IMR-90 (cell line): ENCODE measurements at places on chromosomes 4 and X. TPM values are rescaled to one million over a fixed set of nuclear protein-coding genes. Genes with fewer than 3 reads are reported as not detected.
A peak's percentile ranks its signal among the peaks of the same experiment; 100 is the strongest.

The SGMS2 gene
- 37.5 and 57.5 TPM in 2 replicates for total RNA-seq

GRCh38 chr4:18388039-18388438 lies 366.5 kb upstream of the LCORL start:
- no peaks in the 10 kb centered on the region for H3K27me3 ChIP-seq
- H3K36me3 ChIP-seq = no peaks in the 10 kb centered on the region
- no peak for DNase-seq
- no peak overlapping the region for H3K27ac ChIP-seq
- H3K4me1 ChIP-seq = no peaks in the 10 kb centered on the region

DNA sequence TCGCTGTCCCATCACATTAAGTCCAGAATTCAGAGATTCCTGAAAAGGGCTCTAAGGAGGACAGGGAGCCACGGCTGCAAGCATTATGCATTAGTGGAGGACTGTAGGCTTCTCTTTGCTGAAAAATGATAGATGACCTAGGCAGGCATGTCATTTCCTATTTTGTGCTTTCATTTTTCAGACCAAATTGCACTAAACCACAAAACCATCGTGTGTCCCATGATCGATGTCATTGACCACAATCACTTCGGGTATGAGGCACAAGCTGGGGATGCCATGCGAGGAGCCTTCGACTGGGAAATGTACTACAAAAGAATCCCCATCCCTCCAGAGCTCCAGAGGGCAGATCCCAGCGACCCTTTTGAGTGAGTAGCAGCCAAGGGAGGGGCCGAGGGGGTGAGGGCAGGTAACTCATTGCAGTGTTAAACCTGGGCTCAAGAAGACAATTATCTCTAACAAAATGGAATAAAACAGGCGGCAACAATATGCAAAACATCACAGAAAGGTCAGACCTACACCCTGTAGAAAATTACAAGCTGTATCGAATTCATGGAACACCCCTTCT lies 355.2 kb upstream of the GALNT7 start:
- DNase-seq = peak; percentile 13
- no peak overlapping the region for H3K27ac ChIP-seq
- H3K4me1 ChIP-seq = 0 out of 2 replicates have a peak, but pooled peaks cover 3% of the 10 kb centered on the region
- H3K27me3 ChIP-seq = no peaks in the 10 kb centered on the region

The SSX4B gene
- not detected in 2 replicates for total RNA-seq

DNA sequence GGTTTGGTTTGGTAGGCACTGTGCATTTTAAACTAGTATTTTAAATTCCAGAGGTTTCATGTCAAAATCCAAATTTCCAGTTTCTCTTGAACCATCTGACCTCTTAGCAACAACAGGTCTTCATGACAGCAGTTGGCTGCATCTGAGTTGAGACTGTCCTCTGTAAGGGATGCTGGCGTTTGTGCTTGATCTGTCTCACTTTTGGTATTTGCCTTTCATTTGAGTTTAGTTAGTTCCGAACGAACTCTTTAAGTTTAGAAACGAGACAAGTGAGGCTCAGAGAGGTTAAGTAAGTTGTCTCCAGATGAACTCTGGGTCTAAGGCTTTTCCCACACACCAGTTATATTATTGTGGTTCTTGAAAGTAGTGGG lies 29.1 kb downstream of the SPARCL1 start:
- DNase-seq = no peak
- no peaks in the 10 kb centered on the region for H3K27me3 ChIP-seq
- H3K4me1 ChIP-seq = no peaks in the 10 kb centered on the region
- H3K4me3 ChIP-seq = no peak overlapping the region

The RTL9 gene
- total RNA-seq = 0.56 and 0.90 TPM in 2 replicates

GRCh38 chrX:66015900-66016689 lies 23.8 kb downstream of the VSIG4 start:
- no peaks in the 10 kb centered on the region for H3K36me3 ChIP-seq
- H3K4me1 ChIP-seq = no peaks in the 10 kb centered on the region
- H3K27ac ChIP-seq = no peak overlapping the region
- peaks cover 6% of the 10 kb centered on the region for H3K27me3 ChIP-seq
- no peak overlapping the region for H3K4me3 ChIP-seq

DNA sequence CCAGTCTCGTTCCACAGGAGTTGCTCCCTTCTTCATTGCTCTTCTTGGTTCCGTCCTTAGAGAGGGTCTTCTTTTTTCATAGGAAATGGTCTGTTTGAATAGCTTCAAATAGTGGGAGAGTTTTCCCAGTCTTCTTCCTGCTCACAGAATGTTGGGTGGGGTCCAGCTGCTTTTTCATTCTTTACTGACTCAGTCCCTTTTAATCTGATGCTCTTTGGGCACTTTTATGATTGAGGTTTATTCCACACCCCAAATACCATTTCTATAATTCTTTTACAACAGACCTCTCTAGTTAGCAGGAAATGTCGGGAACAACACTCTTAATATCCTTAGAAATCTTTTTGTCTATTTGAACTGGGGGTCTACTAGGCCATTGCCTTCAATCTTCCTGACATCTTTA lies 239.5 kb downstream of the PRDM5 start:
- no peaks in the 10 kb centered on the region for H3K4me1 ChIP-seq
- H3K27me3 ChIP-seq = no peaks in the 10 kb centered on the region
- H3K36me3 ChIP-seq = no peaks in the 10 kb centered on the region
- no peak for DNase-seq

The FSTL5 gene
- under 0.01 TPM in 2 replicates for total RNA-seq

DNA sequence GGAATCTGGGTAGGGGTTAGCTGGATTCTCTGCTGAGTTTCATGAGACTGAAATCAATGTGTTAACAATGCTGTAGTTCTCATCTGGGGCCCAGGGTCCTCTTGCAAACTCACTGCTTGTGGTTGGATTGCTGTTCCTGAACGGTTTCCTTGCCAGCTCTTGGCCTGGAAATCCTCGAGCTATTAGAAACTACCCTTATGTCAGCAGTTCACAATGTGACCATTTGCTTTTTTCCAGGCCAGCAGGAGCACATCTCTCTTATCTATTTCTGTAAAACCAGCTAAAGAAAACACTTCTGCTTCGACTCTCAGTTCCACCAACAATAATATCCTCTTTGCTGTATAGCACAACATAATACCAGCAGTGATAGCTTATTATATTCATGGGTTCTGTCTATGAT lies 140.1 kb upstream of the TRAM1L1 start:
- H3K4me3 ChIP-seq = no peak overlapping the region
- no peak overlapping the region for H3K27ac ChIP-seq
- DNase-seq = no peak
- no peaks in the 10 kb centered on the region for H3K27me3 ChIP-seq

- no peaks in the 10 kb centered on the region for H3K4me1 ChIP-seq
- DNase-seq = no peak
- no peak overlapping the region for H3K27ac ChIP-seq
- no peak overlapping the region for H3K4me3 ChIP-seq
- H3K36me3 ChIP-seq = no peaks in the 10 kb centered on the region
Observed at GRCh38 chr4:99126376-99126775, 17.7 kb downstream of the ADH4 start.

- no peaks in the 10 kb centered on the region for H3K36me3 ChIP-seq
- H3K4me3 ChIP-seq = no peak overlapping the region
- no peak for DNase-seq
- no peak overlapping the region for H3K27ac ChIP-seq
Observed at GRCh38 chr4:133316909-133317308, 167.8 kb downstream of the PCDH10 start.

- DNase-seq = peak; percentile 80
- no peak within 1 kb of the TSS for H3K4me3 ChIP-seq
- H3K36me3 ChIP-seq = no peaks in the 10 kb centered on the region
Observed at GRCh38 chr4:39032218-39033085, at the start of gene TMEM156. Gene TMEM156, minus strand, starts transcription at chr4:39032409. Its CDS starts 96 bp downstream, at chr4:39032313.

DNA sequence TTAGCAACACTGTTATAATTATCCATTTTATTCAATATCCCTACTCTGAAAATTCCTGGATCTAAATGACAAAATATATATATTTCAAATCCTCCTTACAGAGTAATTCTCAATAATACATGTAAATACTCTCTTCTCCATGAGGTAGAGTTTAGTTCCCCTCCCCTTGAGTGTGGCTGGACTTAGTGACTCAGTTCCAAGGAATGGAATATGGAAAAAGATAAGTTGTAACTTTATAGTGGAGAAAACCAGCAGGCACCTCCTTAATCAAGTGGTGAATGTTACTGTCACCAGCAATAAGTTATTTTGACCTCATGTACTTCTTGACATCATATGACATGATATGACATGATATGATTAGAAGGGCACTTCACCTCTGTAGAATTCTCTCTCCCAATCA lies 302.0 kb downstream of the RAB28 start:
- H3K36me3 ChIP-seq = no peaks in the 10 kb centered on the region
- no peaks in the 10 kb centered on the region for H3K27me3 ChIP-seq
- H3K4me3 ChIP-seq = no peak overlapping the region

DNA sequence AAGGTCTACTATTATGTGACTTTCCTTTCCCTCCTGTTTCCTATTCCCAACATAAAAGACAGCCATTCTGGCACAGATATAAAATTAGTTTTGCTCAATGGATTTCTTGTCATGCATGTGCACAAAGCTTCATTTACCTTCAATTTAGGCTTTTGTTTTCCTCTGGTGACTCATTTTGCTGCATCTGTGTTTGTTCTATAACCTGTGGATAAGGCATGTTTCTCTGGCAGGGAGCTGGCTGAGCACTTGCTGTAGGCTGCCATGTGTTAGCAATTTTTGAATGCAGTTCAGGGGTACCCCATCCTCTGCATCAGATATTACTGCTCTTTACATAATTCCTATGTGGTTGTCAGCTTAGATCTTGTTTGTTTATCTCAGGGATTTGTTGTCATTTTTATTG lies 202.8 kb upstream of the GRID2 start:
- H3K27me3 ChIP-seq = no peaks in the 10 kb centered on the region
- no peaks in the 10 kb centered on the region for H3K36me3 ChIP-seq
- H3K4me3 ChIP-seq = no peak overlapping the region
- no peak overlapping the region for H3K27ac ChIP-seq
- no peak for DNase-seq

DNA sequence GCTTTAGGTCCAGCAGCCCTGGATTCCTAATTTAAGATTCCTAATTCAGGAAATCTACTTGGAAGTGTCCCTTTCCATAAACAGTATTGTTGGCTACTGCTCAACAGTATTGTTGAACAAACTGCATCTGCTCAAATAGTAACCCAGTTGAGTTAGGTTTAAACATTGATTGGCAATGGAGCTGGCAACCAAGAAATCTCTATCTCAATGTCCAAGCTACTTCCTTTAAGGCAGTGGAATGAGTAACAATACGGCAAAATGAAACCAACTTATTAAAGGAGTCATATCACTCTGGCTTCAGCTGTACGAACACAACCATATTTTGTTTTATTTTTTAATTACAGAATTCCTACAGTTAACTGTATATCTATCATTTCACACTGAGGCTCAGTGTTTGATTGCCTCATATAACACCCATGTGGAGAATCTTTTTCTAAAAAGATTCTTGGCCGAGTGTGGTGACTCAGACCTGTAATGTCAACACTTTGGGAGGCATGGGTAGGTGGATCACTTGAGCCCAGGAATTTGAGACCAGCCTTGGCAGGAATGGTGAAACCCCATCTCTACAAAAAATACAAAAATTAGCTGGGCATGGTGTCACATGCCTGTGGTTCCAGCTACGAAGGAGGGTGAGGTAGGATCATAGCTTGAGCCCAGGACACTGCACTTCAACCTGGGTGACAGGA lies 71.7 kb upstream of the IL13RA1 start:
- no peak overlapping the region for H3K27ac ChIP-seq
- H3K4me1 ChIP-seq = no peaks in the 10 kb centered on the region
- H3K36me3 ChIP-seq = no peaks in the 10 kb centered on the region
- peak; percentile 65 for DNase-seq

GRCh38 chr4:128600410-128600809 lies 209.1 kb upstream of the JADE1 start:
- no peaks in the 10 kb centered on the region for H3K36me3 ChIP-seq
- DNase-seq = peak; percentile 25
- no peaks in the 10 kb centered on the region for H3K27me3 ChIP-seq

GRCh38 chr4:17817027-17817426 lies 6.2 kb downstream of the NCAPG start:
- H3K27me3 ChIP-seq = no peaks in the 10 kb centered on the region
- peak; percentile 78 for DNase-seq
- no peak overlapping the region for H3K27ac ChIP-seq
- no peak overlapping the region for H3K4me3 ChIP-seq
- no peaks in the 10 kb centered on the region for H3K4me1 ChIP-seq

The WNK3 gene
- total RNA-seq = 1.4 TPM in 2 replicates

The SMARCA1 gene
- 31.0 and 71.4 TPM in 2 replicates for total RNA-seq

GRCh38 chrX:19955306-19955705 lies 35.6 kb downstream of the BCLAF3 start:
- peaks cover 1% of the 10 kb centered on the region; the same call in 1 of the 2 replicates for H3K27me3 ChIP-seq
- H3K4me1 ChIP-seq = no peaks in the 10 kb centered on the region
- no peak for DNase-seq

The ENPEP gene
- 0.18 and 0.28 TPM in 2 replicates for total RNA-seq

DNA sequence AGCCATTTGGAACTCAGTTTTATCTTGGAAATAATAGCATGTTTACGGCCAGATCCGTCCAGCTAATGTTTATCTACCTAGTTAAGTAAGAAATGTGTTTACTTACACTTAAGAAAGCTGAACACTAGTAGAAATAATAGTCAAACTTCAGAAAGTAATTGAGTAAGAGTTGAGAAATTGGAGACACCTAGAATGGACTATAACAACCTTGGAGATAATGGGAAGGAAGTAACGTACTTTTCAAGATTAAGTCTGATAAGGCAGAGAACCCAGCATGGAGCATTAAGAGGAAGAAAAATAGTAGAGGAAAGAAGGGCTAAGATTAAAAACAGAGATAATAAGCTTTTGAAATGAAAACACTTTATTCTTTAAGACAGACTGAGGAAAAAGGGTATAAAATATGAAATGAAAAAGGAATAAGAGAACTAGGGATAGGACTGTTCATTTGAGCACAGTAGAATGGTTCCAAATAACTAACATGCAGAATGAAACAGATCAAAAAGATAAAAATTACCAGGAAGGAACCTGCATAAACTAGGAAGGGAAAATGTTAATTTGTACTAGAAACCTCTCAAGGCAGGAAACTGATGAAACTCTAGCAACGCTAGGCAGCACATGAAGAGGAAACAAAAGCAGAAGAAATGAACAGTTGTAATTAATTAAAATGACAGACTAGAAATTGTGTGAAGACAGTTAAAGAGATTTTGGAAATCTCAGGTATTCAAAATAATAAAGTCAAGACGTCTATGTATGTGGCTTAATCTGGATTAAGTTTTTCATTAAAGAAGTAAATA lies 71.7 kb downstream of the FBXW7 start:
- no peaks in the 10 kb centered on the region for H3K27me3 ChIP-seq
- no peaks in the 10 kb centered on the region for H3K36me3 ChIP-seq
- DNase-seq = no peak
- H3K27ac ChIP-seq = no peak overlapping the region

The RAB9B gene
- 0.90 and 1.1 TPM in 2 replicates for total RNA-seq

DNA sequence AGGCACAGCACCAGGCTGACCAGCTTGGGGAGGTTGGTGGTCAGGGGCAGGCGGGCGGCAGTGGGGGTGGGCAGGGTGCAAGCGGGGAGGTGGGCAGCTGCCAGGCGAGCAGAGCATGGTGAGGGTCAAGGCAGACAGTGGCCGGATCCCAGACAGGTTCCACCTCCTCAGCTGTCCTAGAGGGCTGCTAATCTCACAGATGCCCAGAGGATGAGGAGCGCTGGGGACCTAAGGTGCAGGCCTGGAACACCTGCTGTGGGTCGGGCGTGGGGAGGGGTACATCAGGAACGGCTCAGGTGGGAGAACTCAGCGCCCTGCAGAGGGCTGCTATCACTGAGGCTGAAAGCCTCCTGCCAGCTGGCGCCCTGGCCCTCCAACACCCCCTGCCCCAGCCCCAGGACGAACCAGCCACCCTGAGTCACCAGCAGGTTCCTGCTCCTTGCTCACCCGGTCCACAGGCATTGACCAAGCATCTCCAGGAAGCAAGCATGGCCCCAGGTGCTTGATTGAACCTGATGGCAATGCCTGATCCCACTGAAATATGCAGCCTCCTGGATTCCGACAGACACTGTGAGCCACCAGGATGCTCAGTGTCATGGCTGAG lies 28.4 kb upstream of the C4orf50 start:
- no peak for DNase-seq
- H3K36me3 ChIP-seq = no peaks in the 10 kb centered on the region
- H3K27ac ChIP-seq = no peak overlapping the region
